ENCODE measurements at places on chromosomes 3 and 15.
A peak's percentile ranks its signal among the peaks of the same experiment; 100 is the strongest.

GRCh38 chr3:117914540-117915100 lies 1120.0 kb downstream of the IGSF11 start:
- no peak for DNase-seq

DNA sequence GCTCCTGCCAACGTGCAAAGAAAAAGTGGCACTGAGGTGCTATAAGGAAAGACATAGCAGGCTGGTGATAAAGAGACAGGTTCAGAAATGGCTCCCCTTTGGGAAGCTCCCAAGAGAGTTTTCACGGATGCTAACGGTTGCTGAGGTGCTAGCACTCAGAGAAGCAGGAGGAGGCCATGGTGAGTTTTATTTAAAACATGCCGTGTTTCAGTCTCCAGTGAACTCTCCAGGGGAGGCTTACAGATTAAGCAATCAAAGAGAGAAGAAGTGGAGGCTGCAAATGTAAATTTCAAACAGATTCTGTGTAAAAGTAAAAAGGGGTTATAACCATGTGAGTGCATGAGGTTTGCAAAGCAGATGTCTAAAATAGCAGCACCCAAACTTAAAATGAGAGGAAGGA lies 346.2 kb downstream of the NTRK3 start:
- no peak for DNase-seq

GRCh38 chr15:24877174-24877573 lies 77.6 kb upstream of the SNRPN start:
- no peak for DNase-seq

- no peak for DNase-seq
These were observed 449 bp downstream of the ROBO1 start for GRCh38 chr3:79767194-79767904.

DNA sequence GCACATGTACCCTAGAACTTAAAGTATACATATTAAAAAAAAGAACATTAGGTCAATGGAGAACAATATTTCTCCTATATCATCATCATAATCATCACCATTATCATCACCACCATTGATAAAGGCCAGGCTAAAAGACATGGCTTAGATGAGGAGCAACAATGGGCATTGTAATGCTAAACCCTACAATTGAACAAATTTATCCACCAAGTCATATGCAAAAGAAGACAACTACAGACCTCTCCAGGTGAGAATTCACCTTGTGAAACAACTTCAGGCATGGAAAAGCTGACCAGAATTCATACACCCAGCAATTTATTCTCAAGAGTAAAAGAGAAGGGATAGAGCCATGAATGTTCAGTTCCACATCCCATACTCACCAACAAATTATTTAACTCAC lies 46.3 kb upstream of the BBX start:
- no peak for DNase-seq

GRCh38 chr15:58839485-58839884 lies 68.4 kb downstream of the MINDY2 start:
- DNase-seq: peak; percentile 4

DNA sequence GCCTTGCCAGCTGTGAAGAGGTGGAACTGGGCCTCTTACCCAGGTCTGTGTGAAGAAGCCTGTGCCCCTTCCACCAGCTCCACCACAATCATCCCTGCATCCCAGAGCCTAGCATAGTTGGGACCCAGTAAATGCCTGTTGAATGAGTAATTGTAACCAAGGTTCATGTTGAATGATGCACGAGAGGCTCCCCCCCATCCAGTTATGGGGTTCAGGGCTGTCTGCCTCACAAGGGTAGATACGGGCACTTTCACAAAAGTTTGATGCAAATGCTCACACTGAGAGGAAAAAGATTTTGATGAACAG lies 29.5 kb upstream of the TSEN2 start:
- no peak for DNase-seq

- DNase-seq: no peak
These were observed 57.6 kb downstream of the TMEM44 start for GRCh38 chr3:194575484-194576210.

DNA sequence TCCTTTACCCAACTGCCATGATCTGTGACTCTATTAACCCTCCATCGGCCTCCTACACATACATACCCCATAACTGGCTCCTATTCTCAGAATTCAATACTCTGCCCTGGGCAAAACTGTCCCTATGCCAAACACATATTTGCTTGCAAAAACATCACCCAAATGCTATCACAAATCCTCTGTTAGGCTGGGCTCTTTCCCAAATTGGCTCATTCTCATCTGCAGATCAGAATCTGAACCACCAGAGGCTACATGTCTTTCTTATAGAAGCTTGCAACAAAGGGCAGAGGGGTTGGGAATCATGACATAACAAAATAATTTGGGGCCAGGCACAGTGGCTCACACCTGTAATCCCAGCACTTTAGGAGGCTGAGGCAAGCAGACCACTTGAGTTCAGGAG lies 45.4 kb upstream of the GOLM2 start:
- no peak for DNase-seq

DNA sequence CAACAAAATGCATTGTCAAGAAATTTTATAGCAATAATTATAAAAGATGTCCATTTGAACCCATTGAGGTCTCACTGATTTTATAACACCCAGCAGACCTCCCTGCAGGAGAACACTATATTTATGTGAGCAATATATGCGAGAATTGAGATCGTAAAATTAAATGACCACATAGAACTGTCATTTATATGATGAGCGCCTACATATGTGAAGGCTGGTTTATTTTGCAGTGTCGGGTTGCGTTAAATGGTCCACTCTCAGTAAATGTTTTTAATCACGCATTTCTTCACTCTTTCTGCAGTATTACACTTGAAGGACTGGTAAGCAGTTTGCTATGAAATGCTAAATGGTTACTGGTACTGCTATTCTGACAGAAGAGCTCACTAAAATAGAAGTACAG lies 408.5 kb upstream of the AGTR1 start:
- DNase-seq: no peak

DNA sequence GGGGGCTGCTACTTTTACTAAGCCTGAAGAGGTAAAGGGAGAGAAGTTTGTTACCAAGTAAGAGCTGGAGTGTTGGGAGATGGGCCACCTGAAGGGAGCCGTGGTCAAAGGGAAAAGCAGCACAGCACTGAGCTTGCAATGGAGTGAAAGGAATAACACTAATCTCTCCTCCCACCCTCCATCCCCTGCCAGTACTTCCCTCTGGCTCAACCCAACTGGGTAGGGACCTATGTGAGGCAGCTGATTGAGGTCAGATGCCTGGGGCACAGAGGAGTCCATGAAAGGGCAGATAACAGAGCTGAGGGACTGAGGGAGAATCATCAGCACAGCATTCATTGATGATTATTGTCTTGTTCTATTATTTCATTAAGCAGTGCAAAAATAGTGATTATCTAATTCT lies 212.4 kb upstream of the TBC1D5 start:
- DNase-seq: no peak
